Natural killer cell (primary cell): ENCODE measurements at places on chromosomes 6 and 20.

DNA sequence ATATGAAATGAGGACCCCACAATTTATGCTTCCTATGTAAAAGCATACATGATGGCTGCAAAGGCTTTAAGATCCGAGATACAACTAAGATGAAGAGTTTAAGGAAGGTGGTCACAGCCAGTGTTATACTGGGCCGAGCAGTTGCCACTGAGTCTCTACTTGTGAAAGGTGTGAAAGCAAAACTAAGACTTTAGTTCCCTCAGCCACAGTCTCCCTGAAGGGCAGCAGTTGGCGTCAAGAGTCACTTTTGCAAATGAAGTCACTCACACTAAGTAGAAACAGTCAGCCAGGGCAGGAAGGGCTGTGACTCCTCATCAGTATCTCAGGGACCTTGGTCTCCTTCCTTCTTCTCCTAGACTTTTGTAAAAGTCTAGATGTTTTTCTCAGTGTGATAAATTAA lies 191.6 kb upstream of the MCHR2 start:
- DNase-seq: no peak

DNA sequence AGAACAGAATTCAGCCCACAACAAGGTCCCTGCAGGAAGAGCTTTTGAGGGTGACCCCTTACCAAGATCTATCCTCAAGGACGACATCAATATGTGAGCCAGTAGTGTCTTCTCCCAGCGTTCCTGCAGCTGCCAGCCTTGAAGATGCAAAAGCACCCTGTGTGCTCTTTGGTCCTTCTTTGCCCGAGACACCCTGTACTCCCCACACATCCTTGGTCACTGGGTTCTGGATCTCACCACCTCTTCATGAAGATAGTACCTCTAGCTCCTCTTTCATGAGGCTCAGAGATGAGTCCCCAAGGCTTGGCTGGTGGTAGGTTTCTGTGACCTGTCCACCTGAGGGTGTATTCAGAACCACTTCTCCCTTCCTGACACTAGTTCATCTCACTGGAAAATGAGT lies 259.6 kb upstream of the FOXQ1 start:
- no peak for DNase-seq

DNA sequence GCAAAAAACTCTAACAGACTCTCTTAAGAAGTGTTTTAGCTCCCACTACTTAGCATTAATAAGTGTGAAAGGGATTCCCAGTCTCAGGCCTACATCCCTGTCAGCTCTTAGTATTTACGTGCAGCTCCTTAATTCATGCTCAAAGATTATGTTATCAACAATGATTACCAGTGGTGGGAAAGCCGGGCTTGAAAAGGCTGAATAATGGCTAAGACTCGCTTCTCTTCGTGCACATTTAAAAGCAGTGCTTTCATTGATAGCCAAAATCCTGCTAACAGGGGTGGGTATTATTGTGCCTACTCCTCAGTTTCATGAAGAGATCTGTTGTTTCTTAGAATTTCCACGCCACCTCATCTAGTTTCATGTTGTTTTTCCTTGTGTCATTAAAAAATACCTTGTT lies 518.8 kb downstream of the GRIK2 start:
- DNase-seq: no peak

DNA sequence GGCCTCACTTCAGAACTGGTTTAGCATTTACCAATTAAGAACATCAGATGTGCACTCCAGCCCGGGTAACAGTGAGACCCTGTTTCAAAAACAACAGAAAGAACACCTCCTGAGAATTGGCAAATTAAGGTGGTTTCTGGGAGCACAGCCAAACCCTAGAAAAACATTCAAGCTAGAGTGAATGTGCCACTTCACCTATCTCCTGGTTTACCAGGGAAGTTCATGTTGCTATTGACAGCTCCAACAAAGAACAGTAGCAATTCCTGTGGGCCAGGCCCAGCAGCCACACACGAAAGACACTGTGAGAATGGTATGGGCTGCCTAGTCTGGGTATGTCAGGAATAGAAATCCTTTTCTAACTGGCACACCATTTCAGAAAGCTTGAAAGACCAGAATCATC lies 4.9 kb downstream of the POLR1C start:
- no peak for DNase-seq

DNA sequence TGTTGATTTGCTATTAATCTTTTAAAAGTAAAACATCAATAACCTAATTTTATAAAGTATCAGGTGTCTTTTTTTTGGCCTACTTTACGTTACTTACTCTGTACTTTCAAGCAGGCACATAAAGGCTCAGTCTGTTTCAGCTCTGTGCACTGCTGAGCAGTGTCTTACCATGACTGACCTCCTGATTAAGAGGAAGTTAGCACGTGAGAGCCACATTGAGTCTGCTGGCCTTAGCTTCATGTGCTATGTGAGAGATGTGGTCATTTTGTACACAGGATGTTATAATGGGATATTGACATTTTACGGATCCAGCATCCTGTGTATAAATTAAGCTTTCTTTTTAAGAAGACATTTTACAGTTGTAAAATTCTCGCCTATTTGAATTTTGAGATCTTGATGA lies 31.9 kb downstream of the ARID1B start:
- DNase-seq: no peak

GRCh38 chr6:129843573-129843972 lies 17.5 kb downstream of the TMEM244 start:
- no peak for DNase-seq

DNA sequence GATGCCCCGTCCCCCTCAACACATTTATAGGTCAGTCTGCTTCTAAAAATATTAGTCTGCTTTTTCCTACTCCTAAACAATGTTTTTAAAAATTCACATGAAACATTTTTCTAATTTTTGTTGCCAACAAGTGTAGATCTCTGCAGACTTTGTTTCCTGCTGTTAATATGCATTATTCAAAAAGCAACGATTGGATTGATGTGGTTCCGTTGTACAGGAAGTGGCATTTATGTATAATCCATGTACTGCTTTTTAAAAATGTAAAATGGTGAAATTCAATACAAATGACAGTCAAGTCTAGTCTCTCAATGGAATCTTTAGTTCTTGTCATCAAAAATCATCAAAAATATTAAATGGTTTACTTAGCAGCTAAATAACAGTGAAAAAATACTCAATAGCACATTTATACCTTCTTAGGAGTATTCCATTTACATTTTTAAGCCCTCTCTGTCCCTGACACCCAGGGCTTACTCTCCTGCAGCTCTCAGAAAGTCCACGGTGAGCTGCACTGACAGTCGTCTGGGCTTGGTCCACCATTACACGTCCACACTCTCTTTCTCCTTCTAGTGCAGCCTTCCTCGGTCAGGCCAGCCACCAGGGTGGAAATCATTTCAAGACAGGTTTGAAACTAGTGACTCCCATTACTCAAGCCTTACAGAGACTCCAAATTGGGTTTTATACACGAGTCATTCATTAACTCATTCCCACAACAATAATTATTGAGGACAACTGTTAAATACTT lies 211.5 kb downstream of the TMEM200A start:
- DNase-seq: peak; percentile 53

- no peak for DNase-seq
Observed at GRCh38 chr6:144158133-144158532, 7.8 kb downstream of the STX11 start.

DNA sequence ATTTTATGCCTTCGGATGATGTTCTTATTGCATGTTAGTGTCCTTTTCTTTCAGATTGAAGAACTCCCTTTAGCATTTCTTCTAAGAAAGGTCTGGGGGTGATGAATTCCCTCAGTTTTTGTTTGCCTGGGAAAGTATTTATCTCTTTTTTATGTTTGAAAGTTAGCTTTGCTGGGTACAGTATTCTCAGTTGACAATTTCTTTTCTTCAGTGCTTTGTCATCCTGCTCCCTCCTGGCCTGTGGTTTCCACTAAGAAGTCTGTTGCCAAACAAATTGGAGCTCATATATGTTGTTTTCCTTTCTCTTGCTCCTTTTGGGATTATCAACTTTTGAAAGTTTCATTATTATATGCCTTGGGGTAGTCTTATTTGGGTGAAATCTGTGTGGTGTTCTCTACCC lies 11.5 kb downstream of the GRM1 start:
- DNase-seq: no peak

- DNase-seq: no peak
Observed at GRCh38 chr6:139961190-139961589, 586.7 kb upstream of the CITED2 start.

DNA sequence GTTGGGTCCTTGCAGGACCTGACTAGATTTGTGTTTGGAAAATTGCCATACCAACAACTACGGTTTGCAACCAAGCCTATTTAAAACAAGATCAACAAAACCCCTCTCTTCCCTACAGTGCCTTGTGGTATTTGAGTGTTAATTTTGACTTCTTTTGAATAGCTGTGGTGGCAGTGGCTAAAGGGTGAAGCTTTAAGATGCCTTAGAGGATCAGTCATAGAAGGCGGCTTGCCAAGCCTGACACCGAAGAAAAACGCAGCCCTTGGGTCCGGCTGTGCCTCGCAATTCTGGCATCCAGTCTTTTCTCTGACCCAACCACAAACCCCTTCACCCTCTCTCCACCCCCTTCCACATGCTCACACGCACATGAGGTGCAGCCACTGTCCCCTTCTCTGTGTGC lies 32.6 kb downstream of the BMP6 start:
- DNase-seq: no peak

DNA sequence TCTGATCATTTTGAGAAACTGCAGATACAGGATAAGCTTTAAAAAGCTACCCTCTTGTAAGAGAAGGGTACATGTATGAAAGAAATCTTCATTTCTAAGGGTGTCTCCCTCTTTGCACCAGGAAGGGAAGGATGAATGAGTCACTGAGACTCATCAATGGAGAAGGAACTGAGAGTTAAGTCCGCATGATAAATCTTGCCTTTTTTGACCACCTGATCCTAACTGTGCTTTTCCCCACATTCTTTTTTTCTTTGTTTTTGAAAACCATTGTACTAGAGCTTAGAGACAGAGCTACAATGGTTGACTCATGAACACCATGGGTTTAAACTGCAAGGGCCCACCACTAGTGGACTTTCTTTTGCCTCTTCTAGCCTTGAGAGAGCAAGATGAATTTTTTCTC lies 353.0 kb upstream of the RGS17 start:
- no peak for DNase-seq

GRCh38 chr20:40639676-40640355 lies 49.2 kb downstream of the MAFB start:
- no peak for DNase-seq

DNA sequence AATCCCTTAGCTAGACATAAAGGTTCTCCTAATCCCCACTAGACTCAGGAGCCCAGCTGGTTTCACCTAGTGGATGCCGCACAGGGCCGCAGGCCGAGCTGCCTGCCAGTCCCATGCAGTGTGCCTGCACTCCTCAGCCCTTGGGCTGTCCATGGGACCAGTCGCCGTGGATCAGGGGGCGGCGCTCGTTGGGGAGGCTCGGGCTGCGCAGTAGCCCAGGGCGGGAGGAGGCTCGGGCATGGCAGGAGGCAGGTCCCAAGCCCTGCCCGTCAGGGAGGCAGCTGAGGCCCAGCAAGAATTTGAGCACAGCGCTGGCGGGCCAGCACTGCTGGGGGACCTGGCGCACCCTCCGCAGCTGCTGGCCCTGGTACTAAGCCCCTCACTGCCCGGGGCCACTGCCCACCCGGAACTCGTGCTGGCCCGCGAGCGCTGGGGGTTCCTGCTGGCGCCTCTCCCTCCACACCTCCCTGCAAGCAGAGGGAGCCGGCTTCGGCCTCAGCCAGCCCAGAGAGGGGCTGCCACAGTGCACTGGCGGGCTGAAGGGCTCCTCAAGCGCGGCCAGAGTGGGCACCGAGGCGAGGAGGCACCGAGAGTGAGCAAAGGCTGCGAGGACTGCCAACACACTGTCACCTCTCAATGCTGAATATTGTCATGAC lies 307.8 kb downstream of the C6orf118 start:
- no peak for DNase-seq

- DNase-seq: no peak
Observed at GRCh38 chr6:72784071-72784470, 162.2 kb downstream of the KCNQ5 start.

- DNase-seq: no peak
Observed at GRCh38 chr6:119444642-119445557, 95.3 kb upstream of the MAN1A1 start.

GRCh38 chr6:170404036-170404435 lies 97.5 kb downstream of the FAM120B start:
- DNase-seq: no peak

- DNase-seq: no peak
Observed at GRCh38 chr6:119132261-119132981, 54.0 kb upstream of the FAM184A start.

DNA sequence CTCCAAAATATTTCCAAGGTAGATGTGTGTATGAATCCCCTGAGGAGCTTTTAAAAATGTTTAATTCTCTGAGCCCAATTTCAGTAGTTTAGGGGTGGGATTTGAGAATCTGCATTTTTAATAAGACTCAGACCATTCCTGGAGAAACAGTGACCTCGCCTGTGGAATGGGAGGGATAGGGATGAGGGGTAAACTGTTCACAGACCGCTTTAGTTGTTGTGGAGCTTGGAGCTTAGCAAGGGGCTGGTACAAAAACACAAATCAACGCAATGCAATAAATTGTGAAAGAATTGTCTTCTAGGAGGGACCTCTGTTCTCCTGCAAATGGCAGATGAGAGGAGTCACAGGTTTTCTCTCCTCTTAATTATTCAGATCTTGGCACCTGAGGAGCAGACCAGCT lies 239.3 kb upstream of the SULF2 start:
- no peak for DNase-seq

DNA sequence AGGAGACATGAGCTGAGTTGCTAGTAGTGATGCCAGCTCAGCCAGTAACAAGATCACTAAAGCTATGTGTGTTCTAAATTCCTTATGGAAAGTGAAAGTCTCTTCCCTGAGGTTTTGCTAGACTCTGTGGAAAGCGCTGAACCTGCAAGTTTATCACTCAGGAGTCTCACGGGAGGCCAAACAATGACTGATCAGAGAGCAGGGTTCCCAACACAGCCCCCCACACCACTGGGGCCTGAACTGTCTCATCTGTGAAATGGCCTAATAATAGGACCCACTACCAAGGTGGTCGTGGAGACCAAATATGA lies 19.9 kb downstream of the ACSS1 start:
- DNase-seq: no peak

GRCh38 chr6:151589667-151590066 lies 95.8 kb downstream of the CCDC170 start:
- no peak for DNase-seq

GRCh38 chr6:146594495-146594894 lies 4.3 kb upstream of the ADGB start:
- no peak for DNase-seq

- no peak for DNase-seq
Observed at GRCh38 chr20:49505518-49505917, 23.1 kb upstream of the KCNB1 start.

DNA sequence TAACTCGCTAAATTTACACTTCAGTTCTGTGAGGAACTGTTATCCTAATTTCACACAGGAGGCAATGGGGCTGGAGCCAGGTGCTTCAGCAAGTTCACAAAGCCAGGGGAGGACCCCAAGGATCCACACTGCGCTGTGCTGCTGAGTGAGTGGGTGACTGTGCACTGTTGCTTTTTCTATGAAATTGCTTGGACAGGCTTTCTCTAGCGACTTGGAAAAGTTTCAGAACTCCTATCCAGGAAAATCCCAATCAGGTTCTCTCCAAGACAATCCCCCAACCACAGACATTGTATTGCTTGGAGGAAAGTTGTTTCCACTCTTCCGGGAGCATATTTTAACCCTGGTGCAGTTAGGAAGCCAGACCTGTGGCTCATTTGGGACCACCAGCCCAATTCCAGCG lies 175.9 kb upstream of the CST7 start:
- no peak for DNase-seq
